ENCODE measurements at places on chromosomes 5 and 9.
A peak's percentile ranks its signal among the peaks of the same experiment; 100 is the strongest.

DNA sequence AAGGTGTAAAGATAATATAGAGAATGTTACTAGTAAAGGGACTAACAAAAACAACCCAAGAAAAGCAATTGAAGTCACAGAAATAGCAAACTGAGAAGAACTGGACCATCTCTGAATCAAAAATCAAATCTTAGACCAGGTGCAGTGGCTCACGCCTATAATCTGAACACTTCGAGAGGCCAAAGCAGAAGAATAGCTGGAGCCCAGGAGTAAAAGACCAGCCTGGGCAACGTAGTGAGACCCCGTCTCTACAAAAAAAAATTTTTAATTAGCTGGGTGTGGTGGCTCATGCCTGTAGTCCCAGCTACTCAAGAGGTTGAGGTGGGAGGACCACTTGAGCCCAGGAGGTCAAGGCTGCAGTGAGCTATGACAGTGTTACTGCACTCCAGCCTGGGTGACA is 27.3 kb downstream of the WNT8A start:
- DNase-seq = no peak

- no peak for DNase-seq
Observed at GRCh38 chr9:13380903-13381302, 101.4 kb upstream of the MPDZ start.

GRCh38 chr9:71587576-71588362 is 180.5 kb downstream of the CEMIP2 start:
- DNase-seq = no peak

DNA sequence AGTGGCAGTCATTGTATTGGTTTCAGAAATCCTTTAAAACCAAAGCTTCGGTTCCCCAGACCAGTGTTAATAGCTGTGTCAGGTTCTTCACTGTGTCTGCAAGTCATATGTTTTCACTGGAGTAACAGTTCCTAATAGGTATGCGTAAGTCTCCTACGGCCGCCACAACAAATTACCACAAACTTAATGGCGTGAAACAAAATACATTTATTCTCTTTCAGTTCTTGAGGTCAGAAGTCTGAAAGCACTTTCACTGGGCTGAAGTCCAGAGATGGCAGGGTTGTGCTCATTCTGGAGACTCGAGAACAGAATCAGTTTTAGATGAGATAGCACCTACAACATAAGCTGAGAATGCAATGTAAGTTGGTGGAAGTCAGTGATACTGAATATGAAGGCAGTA is 556.2 kb downstream of the TLE4 start:
- peak; percentile 32 for DNase-seq

- DNase-seq = no peak
Observed at GRCh38 chr5:133202066-133202665, 150.4 kb downstream of the HSPA4 start.

Measured in astrocyte of the spinal cord (primary cell).